ENCODE measurements at places on chromosomes 7 and 10. TPM values are rescaled to one million over a fixed set of nuclear protein-coding genes. Genes with fewer than 3 reads are reported as not detected.

GRCh38 chr10:96463562-96463961 is 50.2 kb downstream of the TLL2 start:
- no peak for DNase-seq

DNA sequence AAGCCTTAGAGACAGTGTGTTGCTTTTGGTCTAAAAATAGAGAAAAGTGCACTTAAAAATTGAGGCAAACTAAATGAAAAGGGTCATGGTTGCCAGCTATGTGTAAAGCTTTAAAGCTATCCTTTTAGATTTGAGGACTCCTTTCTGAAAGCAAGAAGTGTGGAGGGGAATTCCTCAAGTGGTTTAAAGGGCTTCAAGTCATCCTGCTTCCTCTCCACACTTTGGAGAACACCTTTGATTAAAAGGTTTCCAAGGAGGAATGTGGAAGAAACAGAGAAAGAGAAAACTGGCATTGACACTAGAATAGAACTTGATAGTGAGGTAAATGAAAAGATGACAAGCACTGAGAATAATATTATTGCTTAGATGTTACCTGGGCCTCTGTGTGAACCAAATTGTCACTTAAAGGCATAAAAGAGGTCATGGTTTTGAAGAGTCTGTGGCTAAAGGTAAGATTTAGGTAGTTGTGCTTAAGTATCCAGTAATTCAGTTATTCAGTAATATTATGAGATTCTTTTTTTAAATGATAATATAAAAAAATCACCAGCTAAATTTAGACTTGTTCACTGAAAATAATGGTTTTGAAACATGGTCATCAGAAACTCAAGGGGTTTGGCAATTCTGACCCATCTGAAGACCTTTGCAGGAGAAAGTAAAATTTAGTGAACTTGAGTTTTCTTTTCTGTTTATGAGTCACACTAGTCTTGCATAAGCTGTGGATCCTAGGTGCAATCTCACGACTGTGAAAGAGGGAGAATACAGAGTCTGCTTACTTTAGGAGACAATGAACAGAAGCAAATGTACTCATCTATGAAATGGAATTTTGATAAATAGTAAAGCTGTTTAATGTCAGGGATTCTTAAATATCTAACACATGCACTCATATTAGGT is 466.0 kb downstream of the KIF20B start:
- DNase-seq, result no peak

CPVL gene
- total RNA-seq, result 1.0 TPM

IFIT1 gene
- 0.71 TPM for total RNA-seq

GRCh38 chr7:112495810-112496462 is 15.1 kb downstream of the LSMEM1 start:
- no peak for DNase-seq

LHFPL3 gene
- not detected for total RNA-seq

DNA sequence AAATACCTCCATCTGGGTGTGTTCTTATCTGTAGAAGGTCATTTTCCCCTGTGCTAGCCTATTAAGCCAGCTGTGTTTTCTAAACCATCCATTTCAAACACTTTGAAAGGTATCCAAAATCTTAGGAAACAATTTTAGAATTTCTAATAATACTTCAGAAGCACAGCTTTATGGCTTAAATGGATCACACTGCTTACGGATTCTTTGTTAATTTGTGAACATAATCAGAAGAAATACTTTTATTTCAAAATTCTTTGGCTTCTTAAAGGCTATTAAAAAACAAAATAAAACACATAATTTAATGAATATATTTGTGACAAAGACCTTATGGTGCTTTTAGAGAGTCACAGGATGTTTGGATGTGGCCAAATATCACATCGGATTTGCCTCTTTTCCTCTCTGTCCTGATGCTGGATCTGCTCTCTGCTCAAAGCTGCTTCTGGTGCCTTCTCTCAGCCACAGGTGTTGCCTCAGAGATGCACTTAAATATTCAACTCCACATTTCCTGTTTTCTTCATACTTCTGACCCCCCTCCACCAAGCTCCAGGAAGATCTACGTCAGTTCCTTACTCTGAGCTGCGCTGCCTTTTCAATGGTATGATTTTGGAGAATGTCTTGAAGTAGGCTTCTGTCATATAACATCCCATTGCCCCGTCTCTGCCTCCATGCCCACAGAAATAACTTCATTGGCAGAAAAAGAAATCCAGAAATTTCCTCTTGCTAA is 230.6 kb downstream of the MLLT10 start:
- no peak for DNase-seq

DNA sequence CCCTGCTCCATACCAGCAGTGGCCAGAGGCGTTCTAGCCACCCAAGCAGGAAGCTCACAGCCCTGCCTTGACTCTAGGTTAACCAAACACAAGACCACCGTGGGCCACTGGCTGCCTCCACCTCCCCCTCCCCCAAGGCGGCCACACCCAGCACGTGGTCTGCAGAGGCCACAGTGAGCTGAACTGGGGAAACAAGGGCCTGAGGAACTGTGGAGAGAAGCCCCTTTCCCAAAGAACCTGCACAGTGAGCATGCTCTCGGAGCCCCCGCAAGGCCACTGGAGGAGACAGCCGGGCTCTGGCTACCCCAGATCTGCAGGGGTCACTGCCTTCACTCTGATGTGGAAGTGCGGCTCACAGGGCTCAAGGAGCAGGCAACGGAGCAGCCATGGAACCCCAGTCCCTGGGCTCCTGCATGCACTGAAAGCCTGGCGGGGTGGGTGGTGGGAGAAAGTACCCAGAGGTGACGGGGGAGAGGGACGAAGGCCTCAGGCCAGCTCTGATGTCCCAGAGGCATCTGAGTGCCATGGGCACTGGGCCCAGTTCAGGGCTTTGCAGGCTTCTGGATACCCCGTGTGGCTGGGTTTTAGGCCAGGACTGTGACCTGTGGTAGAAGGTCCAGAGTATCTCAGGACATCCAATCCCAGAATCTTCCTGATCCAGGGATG is 189.2 kb downstream of the EBF3 start:
- DNase-seq, result no peak

SAMD9 gene
- total RNA-seq, result 9.3 TPM

- no peak for DNase-seq
These were observed 14.0 kb downstream of the ARL4A start for GRCh38 chr7:12701433-12701832.

C7orf57 gene
- 0.92 TPM for total RNA-seq

PSD gene
- total RNA-seq, result 2.5 TPM
